DMS79 (cell line): ENCODE measurements at places on chromosomes 3 and 15.

DNA sequence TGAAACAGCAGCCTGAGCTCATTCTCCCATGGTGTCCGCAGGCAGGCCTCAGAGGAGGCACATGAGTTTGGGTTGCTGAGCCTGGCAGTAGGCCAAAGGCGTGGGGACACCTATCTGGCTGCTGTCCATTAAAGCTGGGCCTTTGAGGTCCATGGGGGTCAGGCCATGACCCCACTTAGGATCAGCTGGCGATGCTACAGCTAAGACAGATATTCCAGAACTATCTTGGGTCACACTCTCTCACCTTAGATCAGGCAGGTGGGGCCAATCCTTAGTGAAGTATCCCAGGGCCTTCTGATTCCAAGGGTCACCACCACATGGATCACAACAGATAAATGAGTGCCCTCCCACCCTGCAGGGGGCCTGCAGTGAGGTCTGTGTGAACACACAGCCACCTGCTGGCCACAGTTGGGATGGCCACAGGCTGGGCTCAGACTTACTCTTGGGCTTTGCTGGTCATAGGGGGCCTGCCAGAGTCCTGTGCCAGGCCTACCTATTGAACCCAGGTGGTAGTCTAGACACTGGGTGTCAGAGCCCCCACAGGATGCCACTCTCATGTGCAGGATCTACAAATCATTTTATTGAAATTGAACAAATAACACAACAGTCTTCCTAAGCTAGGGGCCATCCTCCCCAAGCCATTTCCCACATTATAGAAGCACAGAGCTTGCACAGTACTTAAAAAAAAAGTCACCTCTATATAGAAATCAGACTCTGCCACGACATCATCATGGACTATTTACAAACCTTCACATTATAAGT lies 2.0 kb upstream of the HYAL2 start:
- no peak for DNase-seq

DNA sequence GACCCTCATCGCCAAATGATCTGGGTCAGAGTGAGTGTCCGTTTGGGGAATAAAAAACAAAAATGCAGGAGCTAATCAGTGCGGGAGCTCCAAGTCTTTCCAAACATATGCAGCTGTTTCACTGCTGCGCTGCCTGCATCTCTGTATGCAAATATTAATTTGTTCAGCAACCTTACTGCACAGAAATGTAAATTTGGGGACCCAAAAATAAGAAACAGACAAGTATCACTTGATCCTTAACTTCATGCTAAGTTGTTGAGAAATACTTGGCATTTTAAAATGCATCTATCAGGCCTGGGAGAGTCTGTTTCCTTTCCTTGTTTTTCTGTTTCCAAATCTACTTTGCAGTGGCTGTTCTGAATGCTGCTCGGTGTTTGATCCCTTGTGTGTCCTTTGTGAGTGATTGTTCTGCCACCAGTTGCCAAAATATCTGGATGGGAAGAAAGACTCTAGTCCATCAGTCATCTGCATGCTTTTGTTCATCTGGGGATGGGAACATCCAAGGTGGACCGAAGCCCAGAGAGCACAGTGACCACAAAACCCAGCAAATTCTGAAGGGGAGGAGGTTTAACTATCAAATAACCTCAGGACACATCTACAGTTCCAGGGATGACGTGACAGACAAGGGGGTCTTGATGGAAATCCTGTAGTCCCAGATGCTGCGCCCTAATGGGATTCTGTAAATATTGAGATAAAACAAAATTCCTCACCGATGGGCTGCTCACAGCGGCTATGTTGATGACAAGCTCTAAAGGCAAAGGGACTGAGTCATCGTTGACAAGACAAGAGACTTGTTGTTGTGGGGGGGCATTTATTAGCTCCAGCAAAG lies 199.5 kb upstream of the WNT5A start:
- no peak for DNase-seq

DNA sequence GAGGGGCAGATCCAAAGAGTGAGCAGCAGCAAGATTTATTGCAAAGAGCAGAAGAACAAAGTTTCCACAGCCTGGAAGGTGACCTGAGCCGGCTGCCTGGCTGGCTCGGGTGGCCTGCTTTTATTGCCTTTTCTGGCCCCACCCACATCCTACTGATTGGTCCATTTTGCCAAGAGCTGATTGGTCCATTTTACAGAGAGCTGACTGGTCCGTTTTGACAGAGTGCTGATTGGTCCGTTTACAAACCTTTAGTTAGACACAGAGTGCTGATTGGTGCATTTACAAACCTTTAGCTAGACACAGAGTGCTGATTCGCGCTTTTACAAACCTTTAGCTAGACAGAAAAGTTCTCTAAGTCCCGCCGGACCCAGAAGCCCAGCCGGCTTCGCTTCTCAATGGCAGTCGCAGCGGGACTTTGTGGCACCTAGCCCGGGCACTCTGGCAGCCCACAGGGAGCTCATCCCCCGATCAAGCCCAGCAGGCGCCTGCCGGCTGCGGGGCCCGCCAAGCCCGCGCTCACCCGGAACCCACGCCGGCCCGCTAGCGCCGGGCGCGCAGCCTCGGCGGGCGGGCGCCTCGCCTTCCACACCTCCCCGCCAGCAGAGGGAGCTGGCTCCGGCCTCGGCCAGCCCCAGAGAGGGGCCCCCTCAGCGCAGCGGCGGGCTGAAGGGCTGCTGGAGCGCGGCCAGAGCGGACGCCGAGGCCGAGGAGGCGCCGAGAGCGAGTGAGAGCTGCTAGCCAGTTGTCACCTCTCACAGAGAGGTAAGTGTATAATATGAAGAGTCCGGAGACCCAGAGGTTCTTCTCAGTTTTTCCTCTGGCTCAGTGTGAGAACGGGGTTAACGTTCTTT lies 339.2 kb downstream of the CHL1 start:
- DNase-seq, result no peak

- no peak for DNase-seq
These were observed 279.0 kb upstream of the WNT5A start for GRCh38 chr3:55765906-55766701.

DNA sequence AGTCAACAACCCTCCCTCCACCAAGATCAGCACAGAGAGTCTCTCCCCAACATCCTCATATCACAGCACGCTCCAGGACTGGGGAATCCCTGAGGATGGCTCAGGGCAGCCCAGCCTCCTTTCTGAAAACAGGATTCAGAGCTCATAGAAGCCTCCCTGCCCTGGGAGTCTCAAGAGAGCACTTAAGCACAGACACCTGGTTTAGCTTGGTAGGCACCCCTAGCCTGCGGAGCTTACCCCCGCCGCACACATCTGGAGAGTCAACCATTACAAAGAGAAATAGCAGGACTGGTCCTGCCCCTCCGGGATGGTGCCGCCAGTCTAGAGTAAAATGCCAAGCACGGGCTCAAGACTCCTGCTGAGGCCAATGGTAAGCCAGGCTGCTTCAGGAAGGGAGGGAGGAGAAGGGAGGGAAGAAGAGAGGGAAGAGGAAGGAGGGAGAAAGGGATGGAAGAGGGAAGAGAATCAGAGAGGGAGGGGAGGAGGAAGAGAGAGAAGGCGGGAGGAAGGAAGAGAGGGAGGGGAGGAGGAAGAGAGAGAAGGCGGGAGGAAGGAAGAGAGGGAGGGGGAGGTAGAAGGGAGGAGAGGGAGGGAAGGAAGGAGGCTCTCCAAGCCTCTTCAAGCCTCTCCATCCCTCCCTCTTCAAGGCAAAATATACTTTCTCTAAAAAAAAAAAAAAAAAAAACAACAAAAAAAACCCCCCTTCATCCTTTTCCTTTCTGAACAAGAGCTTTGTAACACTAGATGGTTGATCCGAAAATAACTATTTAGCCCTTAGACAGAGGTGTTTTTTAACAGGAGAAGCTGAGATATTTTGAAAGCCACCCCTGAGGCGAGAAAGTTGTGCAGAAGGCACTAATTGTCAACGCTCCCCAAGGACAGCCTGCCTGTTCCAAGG lies 278.6 kb upstream of the TLE3 start:
- DNase-seq, result peak; percentile 8

DNA sequence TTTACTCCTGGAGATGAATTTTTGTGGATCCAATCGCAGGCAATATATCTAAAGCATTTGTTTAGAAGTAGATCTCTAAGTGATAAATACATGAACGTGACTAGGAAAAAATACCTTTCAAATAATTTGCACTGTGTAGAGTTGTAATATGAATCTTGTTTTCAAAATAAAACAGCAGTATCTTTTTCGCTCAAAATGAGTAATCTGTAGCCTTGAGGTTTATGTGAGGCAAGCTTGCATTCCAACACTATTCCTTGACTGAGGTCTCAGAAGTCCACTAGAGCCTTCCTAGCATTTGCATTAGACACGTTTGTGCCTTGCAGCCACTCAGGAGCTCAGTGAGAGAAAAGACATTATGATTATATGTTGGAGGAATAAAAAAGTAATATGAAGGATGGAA lies 138.3 kb upstream of the ROBO1 start:
- DNase-seq, result no peak

- no peak for DNase-seq
These were observed 35.1 kb downstream of the HAPLN3 start for GRCh38 chr15:88860212-88860611.

DNA sequence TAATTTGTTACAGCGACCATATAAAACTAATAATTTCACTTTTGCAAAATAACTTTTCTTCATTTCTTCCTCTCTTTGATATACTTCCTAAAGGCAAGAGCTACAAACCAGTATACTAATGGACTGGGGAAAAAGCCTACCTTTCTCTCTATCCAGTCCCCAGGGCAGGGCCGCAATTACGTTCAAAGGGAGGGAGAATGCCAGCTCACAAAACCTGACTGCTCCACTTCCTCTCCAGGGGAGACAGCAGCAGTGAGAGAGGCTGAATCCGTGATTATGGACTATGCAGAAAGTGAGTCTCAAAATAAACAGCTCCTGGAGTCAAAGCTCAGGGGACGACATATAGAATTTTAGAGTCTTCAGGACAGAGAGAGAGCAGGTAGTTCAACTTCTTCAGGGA lies 126.9 kb upstream of the HES1 start:
- DNase-seq, result no peak

GRCh38 chr15:74788683-74789151 lies 6.8 kb downstream of the CSK start:
- no peak for DNase-seq

DNA sequence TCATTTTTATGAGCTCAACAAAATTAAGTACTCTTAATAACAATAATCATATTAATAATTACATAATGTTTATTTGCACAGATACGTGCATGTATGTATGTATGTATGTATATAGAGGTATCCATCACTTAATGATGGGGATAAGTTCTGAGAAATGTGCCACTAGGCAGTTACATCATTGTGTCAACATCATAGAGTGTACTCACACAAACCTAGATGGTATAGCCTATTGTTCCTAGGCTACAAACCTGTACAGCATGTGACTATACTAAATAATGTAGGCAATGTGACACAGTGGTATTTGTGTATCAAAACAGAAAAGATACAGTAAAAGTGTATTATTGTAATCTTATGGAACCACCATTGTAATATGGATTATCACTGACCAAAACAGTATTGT lies 874.7 kb upstream of the GBE1 start:
- no peak for DNase-seq

DNA sequence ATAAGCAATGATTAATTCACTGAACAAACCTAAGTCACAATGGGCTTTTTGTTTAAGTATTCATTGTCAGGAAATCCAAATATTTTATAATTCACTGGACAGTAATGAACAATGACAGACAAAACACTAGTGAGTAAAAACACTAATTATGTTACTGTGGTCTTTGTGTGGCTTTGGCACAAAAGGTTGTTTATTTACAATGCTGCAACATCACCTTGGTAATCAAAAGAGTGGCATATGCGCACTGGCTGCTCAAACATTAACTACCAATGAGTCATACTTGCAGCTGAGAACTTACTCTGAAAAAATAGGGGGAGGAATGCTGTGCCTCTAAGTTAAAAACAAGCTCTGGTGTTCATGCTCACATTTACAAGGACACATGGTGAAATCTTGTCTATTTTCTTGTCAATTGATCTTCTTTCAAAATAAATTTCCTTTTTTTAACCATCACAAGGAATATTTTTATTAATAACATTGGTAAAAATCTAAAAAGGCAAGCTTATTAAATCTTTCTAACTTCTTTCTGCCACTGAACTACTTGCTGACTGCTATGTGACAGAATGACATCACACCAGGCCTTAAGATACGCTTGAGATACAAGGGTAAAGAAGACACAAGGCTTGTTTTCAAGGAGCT lies 85.2 kb upstream of the PPIB start:
- no peak for DNase-seq

GRCh38 chr15:100373942-100374341 lies 32.2 kb upstream of the ADAMTS17 start:
- DNase-seq, result no peak

GRCh38 chr3:155047672-155048071 lies 32.4 kb upstream of the MME start:
- DNase-seq, result no peak

- DNase-seq, result no peak
These were observed 155.9 kb upstream of the FEZF2 start for GRCh38 chr3:62529230-62529629.

- no peak for DNase-seq
These were observed 627.0 kb downstream of the SI start for GRCh38 chr3:164451072-164451910.

GRCh38 chr15:31248951-31249350 lies 77.7 kb upstream of the KLF13 start:
- no peak for DNase-seq

- no peak for DNase-seq
These were observed 51.1 kb downstream of the TRIM71 start for GRCh38 chr3:32868719-32869512.

- no peak for DNase-seq
These were observed 19.0 kb downstream of the AGTR1 start for GRCh38 chr3:148716657-148717056.

DNA sequence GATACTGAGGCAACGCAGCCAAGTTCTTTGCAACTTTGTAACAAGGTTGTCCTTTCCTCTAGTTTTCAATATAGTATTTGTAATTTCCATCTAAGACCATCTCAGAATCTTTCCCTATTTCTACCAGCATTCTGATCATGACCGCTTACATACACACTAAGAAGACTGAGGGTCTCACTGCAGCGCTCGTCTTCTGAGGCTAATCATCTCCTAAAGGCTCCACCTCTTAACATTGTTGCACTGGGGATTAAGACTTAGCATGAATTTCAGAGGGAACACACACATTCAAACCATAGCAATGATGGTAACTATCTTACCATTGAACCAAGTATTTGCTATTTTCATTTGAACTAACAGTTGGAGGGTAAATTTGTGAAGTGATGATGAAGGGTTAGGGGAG lies 463.3 kb upstream of the CCDC54 start:
- DNase-seq, result no peak

GRCh38 chr3:112649478-112649735 lies 8.5 kb upstream of the CCDC80 start:
- DNase-seq, result no peak

DNA sequence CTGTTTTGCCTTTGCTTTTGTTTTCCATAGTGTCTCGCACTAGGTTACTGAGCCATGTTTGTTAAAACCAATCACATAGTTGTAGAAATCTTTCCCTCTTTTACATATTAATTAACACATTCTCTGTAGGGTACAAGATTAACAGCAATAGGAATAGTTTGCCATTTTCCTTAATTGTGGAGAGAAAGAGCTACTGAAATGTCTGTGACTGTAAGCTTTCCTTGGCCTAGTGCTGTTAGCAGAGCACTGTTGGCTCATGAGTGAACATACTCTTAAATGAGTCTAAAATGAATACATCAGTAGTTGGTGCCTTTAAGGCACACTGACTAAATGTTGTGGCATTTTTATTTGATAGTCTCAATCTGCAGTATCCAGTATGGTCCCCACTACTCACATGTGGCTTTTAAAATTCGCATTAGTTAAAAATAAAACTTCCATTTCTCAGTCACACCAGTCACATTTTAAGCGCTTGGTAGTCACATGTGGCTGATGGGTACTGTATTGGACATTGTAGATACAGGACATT lies 28.2 kb downstream of the CHD2 start:
- DNase-seq, result no peak
